ENCODE measurements at places on chromosomes 12 and 14. TPM values are rescaled to one million over a fixed set of nuclear protein-coding genes. Genes with fewer than 3 reads are reported as not detected.

DNA sequence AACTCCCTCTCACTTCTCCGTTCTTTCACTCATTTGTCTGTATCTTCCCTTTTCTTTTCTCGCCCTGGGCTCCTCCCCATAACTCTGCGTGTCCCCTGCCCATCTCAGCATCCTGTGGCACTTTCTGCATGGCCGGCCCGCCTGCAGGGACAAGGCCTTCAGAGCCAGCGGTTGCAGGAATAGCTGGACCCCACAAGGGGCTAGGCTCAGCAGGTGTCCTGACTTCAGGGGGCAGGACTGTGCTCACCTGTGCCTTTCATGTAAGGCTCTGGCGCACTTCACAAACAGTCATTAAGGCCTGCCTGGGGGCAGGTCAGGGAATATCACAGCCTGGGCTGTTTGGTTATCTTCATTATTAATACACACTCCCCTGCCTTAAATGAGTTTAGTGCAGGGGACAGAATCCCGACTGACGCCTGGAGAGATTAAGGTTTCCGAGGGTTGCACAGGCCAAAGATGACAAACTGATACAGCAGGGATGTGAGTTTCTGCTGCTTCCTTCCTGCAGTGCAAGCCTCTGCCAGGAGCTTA is 768.8 kb upstream of the TBX3 start:
- H3K27ac ChIP-seq, result no peak overlapping the region
- no peak for DNase-seq
- no peaks in the 10 kb centered on the region for H3K36me3 ChIP-seq
- H3K4me1 ChIP-seq, result no peaks in the 10 kb centered on the region

GRCh38 chr12:130160711-130161231 is 1.5 kb upstream of the FZD10 start:
- no peaks in the 10 kb centered on the region for H3K4me1 ChIP-seq
- peaks cover 70% of the 10 kb centered on the region for H3K27me3 ChIP-seq
- H3K36me3 ChIP-seq, result no peaks in the 10 kb centered on the region
- no peak overlapping the region for H3K27ac ChIP-seq

GRCh38 chr12:96350982-96351381 is 49.3 kb downstream of the CDK17 start:
- H3K4me3 ChIP-seq, result no peak overlapping the region
- H3K36me3 ChIP-seq, result no peaks in the 10 kb centered on the region
- DNase-seq, result no peak
- peaks cover 31% of the 10 kb centered on the region for H3K4me1 ChIP-seq
- H3K27ac ChIP-seq, result no peak overlapping the region
- H3K27me3 ChIP-seq, result no peaks in the 10 kb centered on the region

GRCh38 chr12:47360771-47361388 is 281.1 kb upstream of the AMIGO2 start:
- no peaks in the 10 kb centered on the region for H3K4me1 ChIP-seq
- H3K27me3 ChIP-seq, result no peaks in the 10 kb centered on the region
- no peak overlapping the region for H3K27ac ChIP-seq
- no peaks in the 10 kb centered on the region for H3K36me3 ChIP-seq
- peak; percentile 10 for DNase-seq

- no peak overlapping the region for H3K4me3 ChIP-seq
- no peaks in the 10 kb centered on the region for H3K27me3 ChIP-seq
- no peak for DNase-seq
- H3K4me1 ChIP-seq, result no peaks in the 10 kb centered on the region
- H3K27ac ChIP-seq, result no peak overlapping the region
- no peaks in the 10 kb centered on the region for H3K36me3 ChIP-seq
Observed at GRCh38 chr14:41986700-41987099, 380.0 kb downstream of the LRFN5 start.

The RIPK3 gene
- total RNA-seq, result 4.0 TPM

GRCh38 chr14:98323836-98324235 is 948.2 kb downstream of the BCL11B start:
- H3K27ac ChIP-seq, result no peak overlapping the region
- no peak for DNase-seq
- H3K4me3 ChIP-seq, result no peak overlapping the region
- H3K27me3 ChIP-seq, result no peaks in the 10 kb centered on the region
- H3K36me3 ChIP-seq, result no peaks in the 10 kb centered on the region
- no peaks in the 10 kb centered on the region for H3K4me1 ChIP-seq

DNA sequence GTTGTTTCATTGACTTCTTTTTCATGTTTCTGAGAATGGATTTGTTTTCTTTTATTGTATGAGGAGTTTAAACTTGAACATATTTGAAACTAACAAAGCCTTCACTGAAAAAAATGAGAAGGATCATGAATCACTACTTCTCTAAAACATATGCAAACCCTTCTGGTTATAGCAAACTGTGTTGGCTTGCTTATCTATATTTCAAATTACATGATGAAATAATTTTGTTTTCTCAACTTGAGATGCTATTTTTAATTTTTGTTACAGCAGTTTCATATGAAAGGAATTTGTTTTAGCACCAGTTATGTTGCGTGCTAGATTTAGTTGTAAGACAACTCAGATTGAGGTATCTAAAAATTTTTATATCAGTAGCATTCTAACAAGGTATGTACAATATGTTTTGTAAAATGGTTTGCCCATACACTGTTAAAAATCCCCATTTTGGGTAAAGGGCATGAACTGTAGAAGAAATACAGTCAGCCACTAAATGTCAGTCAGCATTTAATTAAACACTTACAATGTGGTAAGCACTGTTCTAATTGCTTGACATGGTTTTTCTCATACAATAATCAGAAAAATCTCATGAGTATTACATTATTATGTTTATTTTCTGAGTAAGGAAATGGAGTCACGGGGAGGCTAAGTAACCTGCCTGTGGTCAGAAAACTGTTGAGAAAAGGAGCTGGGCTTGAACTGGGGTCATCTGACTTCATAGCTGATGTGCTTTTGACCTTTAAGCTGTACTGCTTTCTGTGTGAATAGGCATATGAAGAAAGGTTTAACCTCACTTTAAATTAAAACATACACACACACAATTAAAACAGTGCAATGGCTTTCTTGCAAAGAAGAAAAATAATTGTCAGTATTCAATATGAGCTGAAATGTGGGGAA is 105.7 kb downstream of the PLEKHA5 start:
- no peaks in the 10 kb centered on the region for H3K36me3 ChIP-seq
- peak overlapping the region; percentile 63 for H3K27ac ChIP-seq
- H3K27me3 ChIP-seq, result no peaks in the 10 kb centered on the region
- no peak for DNase-seq

- no peaks in the 10 kb centered on the region for H3K36me3 ChIP-seq
- DNase-seq, result no peak
- H3K4me1 ChIP-seq, result peaks cover 3% of the 10 kb centered on the region
- H3K27ac ChIP-seq, result no peak overlapping the region
Observed at GRCh38 chr12:2338991-2339431, 286.2 kb downstream of the CACNA1C start.

The RIMBP2 gene
- not detected for total RNA-seq

- no peak for DNase-seq
- H3K27me3 ChIP-seq, result peaks cover 7% of the 10 kb centered on the region
- no peak overlapping the region for H3K4me3 ChIP-seq
Observed at GRCh38 chr14:20720741-20721140, 24.9 kb upstream of the EDDM3A start.

DNA sequence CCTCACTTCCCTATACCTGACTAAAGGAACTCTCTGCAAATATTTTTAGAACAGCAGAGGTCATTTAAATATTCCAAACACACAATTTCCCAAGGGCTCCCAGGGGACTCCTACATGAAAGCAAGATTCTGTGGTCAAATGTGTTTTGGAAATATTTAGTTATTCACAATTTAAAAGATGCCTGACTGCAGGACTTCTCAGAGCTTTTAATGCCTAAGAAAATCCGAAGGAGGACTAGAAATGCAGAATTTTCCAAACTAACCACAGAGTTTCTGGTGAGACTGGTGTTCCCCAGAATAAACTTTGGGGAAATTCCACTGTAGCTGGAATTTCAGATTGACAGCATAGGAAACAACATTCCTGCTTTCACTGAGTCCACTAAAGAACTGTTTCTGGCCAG is 84.8 kb upstream of the MAP1LC3B2 start:
- no peaks in the 10 kb centered on the region for H3K27me3 ChIP-seq
- H3K4me3 ChIP-seq, result no peak overlapping the region
- no peaks in the 10 kb centered on the region for H3K36me3 ChIP-seq
- no peaks in the 10 kb centered on the region for H3K4me1 ChIP-seq
- no peak for DNase-seq
- no peak overlapping the region for H3K27ac ChIP-seq

The GLTP gene
- 41.0 TPM for total RNA-seq

DNA sequence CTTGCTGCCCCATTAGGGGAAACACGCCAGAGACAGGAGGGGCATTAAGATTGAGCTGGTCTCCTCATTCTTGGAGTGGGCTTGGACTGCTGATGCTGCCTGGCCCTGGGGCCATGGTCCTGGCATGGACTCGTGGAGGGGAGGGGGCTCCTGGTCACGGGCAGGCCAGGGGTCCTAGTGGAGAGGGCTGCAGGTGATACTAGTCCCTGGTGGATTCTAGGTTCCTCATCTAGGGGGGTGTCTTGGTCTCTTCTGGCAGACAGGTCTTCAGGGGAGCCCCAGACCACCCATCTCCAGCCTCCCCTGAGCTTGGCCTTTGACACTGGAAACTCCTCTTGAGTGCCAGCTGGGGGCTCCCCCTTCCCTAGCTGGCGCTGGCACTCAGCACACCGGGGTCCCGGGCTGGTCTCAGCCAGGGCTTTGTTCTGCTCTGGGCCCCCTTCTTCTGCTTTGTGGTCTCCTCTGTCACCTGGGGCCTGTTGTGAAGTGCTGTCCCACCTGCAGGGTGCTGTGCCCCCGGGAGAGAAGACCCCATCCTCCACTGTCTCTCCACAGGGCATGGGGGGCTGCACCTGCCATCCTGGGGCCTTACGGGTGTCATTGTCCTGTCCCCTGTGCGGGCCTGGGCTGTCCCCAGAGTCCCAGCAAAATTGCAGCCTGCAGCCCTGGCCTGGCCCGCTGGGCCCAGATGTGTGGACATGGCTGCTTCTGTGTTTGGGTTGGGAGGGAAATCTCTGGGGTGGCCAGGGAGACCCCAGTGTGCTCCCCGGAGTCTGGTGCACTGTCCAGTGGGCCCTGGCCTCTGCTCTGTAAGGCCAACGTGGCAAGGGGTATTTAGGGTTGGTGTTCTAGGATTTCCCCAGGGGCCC is 2.3 kb downstream of the KIF26A start:
- peaks cover 17% of the 10 kb centered on the region for H3K4me1 ChIP-seq
- H3K27ac ChIP-seq, result no peak overlapping the region
- no peaks in the 10 kb centered on the region for H3K36me3 ChIP-seq
- DNase-seq, result peak; percentile 16
- H3K27me3 ChIP-seq, result peaks cover 31% of the 10 kb centered on the region
- H3K4me3 ChIP-seq, result no peak overlapping the region

GRCh38 chr14:53744857-53745256 is 211.8 kb downstream of the BMP4 start:
- no peaks in the 10 kb centered on the region for H3K27me3 ChIP-seq
- no peaks in the 10 kb centered on the region for H3K36me3 ChIP-seq
- H3K27ac ChIP-seq, result no peak overlapping the region
- H3K4me1 ChIP-seq, result no peaks in the 10 kb centered on the region
- H3K4me3 ChIP-seq, result no peak overlapping the region

The CMTM5 gene
- total RNA-seq, result 0.34 TPM

GRCh38 chr12:109387425-109388166 is 39.9 kb downstream of the MYO1H start:
- H3K36me3 ChIP-seq, result no peaks in the 10 kb centered on the region
- H3K4me3 ChIP-seq, result no peak overlapping the region
- H3K4me1 ChIP-seq, result no peaks in the 10 kb centered on the region
- no peak overlapping the region for H3K27ac ChIP-seq
- DNase-seq, result no peak
- no peaks in the 10 kb centered on the region for H3K27me3 ChIP-seq

DNA sequence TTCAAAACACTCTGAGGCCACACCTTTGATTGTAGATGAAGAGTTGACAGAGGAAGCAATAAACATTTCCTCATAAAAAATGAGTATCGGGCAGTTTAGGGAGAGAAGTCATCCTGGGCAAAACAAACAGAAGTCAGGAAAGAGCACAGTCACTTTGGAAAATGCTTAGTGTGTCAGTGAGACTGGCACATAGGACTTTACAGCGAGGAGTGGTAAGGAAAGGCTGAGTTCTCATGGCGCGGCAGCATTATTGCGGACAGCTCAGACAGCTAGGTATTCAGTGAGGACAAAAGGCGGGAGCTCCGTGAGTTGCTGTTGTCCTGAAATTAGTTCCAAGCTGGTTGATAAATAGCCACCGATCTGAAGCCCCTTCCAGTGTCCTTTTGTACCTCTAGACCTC is 229.9 kb downstream of the SNAPC1 start:
- H3K4me3 ChIP-seq, result no peak overlapping the region
- no peaks in the 10 kb centered on the region for H3K4me1 ChIP-seq
- H3K27ac ChIP-seq, result no peak overlapping the region
- no peaks in the 10 kb centered on the region for H3K27me3 ChIP-seq
- no peaks in the 10 kb centered on the region for H3K36me3 ChIP-seq

The SNAPC1 gene
- total RNA-seq, result 12.7 TPM

DNA sequence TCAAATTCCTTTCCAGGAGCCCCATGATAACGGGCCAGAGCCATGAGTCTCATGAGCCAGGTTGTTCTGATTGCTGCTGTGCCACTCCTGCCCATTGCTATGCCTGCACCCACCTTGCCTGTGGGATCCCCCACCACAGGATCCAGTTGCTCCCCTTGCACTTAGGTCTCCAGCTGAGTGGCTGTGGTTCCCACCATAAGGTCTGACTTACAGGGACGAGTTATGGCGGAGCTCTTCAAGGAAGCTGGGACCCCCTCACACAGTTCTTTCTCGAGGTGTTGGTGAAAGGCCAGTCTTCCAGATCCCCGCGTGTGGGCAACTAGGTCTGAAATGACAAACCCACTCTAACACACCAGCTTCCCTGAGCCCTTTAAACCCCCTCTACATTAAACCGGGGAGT is 111.9 kb upstream of the C14orf180 start:
- no peaks in the 10 kb centered on the region for H3K4me1 ChIP-seq
- peak; percentile 21 for DNase-seq
- no peak overlapping the region for H3K27ac ChIP-seq
- H3K36me3 ChIP-seq, result no peaks in the 10 kb centered on the region
- H3K27me3 ChIP-seq, result peaks cover 4% of the 10 kb centered on the region

- no peak for DNase-seq
- no peak overlapping the region for H3K4me3 ChIP-seq
- no peak overlapping the region for H3K27ac ChIP-seq
- H3K4me1 ChIP-seq, result peaks cover 11% of the 10 kb centered on the region
- no peaks in the 10 kb centered on the region for H3K27me3 ChIP-seq
- no peaks in the 10 kb centered on the region for H3K36me3 ChIP-seq
Observed at GRCh38 chr14:22483863-22484593, 105.0 kb downstream of the DAD1 start.

DNA sequence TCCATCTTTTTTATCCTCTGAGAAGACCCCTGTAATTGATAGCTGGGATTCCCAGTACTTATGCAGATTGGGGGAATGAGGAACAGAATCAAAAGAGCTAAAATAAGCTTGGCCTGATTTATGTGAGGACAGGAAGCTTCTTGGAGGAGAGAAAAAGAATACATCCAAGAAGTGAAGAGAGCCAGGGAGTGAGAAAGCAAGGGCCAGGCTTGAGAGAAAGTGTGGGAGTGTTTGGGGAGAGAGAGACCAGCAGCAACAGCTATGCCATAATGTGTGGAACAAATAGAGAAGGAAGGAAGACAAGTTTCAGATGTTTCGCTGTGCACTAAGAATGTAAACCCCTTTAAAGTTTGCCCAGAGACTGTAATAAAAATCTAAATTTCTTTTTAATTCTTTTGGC is 4.0 kb upstream of the CCDC184 start:
- no peak overlapping the region for H3K4me3 ChIP-seq
- no peak overlapping the region for H3K27ac ChIP-seq
- no peaks in the 10 kb centered on the region for H3K27me3 ChIP-seq

The SMCO3 gene
- total RNA-seq, result 0.26 TPM

The ERBB3 gene
- 1.6 TPM for total RNA-seq

The INSM2 gene
- not detected for total RNA-seq

GRCh38 chr14:105859717-105860614 is 333.6 kb downstream of the TMEM121 start:
- no peaks in the 10 kb centered on the region for H3K36me3 ChIP-seq
- peaks cover 4% of the 10 kb centered on the region for H3K27me3 ChIP-seq
- H3K4me1 ChIP-seq, result no peaks in the 10 kb centered on the region
